ENCODE measurements at places on chromosomes 1 and 21.

DNA sequence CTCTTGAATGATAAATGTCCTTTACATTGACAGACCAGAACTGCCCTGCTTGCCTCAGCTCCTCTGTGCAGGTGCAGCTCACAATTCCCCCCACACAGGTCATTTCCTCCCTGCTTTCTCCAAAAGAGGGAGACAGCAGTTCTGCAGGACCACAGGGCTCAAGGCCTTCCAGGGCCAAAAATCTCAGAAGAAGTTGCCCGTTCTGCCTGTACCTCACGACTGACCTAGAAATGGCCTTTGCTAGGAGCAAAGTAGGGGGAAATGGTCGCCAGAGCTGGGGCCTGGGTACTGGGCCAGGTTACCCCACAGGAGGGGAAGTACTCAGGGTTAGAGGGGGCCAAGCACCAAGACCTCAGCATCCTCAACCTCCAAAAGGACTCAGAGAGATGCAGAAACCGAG is 11.1 kb downstream of the RNU1-2 start:
- DNase-seq, result no peak

DNA sequence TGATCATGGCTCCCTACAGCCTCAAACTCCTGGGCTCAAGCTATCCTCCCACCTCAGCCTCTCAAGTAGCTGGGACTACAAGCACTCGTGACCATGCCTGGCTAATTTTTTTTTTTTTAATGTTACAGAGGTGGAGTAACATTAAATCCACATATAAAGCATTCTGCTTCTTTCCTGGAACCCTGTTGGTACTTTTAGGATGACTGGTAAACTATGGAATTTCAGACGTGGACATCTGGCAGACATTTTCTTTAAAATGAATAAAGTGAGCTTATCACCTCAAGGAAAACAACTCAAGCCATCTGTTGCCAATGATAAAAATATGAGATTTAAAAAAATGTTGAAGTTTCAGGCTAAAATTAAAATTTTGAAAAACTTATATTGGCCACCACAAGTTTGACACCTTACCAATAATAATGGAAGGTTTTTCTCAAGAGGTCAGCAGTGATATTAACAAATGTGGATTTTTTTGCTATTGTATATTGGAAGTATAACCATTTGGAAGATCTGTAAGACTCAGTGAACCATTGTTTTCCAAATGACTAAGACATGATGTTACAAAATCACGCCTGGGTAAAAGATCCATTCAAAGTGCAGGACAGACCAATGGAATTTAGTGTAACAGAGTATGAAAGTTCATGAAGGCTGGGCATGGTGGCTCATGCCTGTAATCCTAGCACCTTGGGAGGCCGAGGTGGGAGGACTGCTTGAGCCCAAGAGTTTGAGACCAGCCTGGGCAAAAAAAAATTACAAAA is 52.7 kb upstream of the EIF4G3 start:
- DNase-seq, result no peak

DNA sequence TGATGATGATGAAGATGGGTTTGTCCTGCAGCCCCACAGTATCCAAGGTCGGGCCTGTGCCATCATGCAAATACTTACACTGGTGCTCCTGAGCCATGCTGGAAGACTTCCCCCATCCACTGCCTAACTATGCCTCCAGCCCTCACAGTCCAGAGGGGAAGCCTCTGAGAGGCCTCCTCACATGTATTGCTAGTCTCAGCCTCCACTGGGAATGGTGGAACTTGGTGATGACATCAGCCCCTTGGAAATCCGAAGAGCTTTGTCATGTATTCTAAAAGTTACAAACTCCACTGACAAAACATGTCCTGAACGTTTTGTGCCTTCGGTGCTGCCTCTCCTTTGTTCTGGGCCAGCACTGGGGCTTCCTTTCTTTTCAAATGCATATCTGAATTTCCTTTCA is 61.1 kb upstream of the DMRTB1 start:
- DNase-seq, result no peak

DNA sequence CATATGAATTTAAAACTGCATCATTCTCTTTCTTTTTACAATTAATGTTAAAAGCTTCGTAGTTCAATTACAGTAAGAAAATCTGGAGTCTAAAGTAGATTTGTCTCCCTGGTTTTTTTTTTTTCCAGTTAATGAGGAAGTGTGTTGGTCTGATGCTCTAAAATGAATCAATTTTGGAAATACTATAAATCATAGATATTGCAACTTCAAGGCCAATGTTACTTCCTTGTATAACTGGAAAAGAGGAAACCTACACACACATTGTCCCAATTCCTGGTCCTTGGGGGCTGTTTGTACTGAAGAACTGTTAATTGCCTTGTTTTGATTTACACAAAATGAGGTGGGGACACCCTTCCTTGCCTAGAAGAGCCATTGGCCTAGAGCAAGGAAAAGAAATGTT is 107.2 kb downstream of the RGS2 start:
- no peak for DNase-seq

DNA sequence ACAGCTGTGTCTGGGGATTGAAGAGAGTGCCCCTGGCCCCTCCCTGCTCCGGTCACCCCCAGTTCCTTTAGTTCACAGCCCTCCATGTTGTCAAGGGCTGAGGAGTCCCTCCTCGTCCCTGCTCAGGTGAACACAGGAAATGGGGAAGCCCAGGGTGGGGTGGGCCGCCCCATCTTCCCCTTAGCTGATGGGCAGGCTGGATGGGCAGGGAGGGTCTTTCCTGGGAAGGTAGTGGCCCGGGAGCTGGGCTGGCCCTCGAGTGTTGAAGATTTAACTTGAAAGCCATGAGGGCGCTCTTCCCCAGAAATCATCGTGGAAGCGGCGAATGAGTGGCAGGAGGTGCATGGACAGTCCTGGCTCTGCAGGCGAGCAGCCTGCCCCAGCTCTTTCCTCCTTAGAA is 18.3 kb upstream of the NPHP4 start:
- no peak for DNase-seq

- no peak for DNase-seq
These were observed 21.9 kb downstream of the DUSP10 start for GRCh38 chr1:221719987-221720386.

- no peak for DNase-seq
These were observed 11.8 kb upstream of the STMN1 start for GRCh38 chr1:25917996-25918395.

- no peak for DNase-seq
These were observed 44.0 kb downstream of the JAK1 start for GRCh38 chr1:64922336-64922735.

GRCh38 chr1:6803357-6803756 is 18.1 kb downstream of the CAMTA1 start:
- DNase-seq, result no peak

- no peak for DNase-seq
These were observed 23.6 kb downstream of the ARMH1 start for GRCh38 chr1:44698138-44698537.

DNA sequence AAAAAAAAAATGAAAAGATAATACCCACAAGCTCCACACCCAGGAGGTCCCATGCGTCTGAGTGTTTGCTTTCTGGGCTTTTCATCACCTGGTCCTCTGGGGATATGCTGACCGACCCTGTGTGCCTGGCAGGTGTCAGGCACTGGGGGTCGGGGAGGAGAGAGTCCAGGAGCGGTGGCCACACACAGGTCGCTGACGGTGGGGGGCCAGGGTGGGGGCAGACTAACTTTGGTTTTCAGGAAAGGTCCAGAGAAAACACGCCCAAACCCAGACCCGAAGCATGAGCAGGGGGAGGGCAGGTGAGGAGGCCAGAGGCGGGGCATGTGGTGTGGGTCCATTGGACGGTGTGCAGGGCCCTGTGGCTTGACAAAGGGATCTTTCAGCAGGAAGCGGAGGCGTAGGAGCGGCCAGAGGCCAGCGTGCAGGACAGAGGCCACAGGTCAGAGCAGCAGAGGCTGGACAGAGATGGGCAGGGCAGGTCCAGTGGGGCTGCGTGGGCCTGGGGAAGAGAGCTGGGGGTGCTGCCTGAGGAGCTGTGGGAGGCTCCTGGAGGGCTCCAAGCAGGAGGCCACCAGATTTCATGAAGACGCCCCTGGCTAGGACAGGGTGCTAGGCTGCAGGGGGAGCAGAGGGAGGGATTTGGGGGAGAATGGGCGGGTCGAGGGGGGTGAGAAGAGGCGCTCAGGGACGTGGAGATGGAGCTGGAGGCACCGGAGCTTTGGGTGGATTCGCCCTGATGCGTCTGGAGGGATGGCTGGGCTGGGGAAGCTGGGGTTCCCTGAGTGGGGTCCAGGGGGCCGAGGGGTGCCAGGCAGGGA is 15.8 kb downstream of the RNF223 start:
- DNase-seq, result no peak

DNA sequence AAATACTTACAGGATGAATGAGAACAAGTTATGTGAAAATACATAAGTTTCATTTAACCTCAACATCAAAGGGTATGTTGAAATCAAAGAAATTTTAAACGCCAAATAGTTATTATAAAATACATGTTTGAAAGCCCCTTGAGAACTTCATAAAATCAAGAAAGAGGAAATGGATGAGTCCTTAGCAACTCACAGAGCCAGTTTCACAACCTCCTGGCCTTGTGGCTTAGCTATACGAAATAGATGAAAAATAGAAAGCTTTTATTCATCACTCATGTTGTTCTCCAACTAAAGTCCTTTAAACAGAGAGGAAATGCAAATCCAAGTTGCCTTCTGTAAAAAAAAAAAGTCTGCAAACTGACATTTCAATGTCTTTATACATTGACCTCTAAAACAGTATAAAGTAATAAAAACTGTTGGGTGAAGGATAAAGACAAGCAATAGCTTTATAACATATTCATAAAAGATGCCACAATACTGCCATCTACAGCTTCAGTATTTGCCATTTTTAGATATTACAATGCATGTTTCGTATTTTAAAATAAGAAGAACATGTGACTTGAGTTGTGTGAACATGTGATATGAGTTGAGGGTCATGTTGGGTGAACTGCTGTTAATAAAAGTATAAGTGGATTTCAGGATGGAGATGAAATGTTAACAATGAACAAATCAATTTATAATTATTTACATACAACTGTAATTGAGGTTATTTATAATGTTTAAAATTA is 847.8 kb downstream of the MRPL39 start:
- no peak for DNase-seq

DNA sequence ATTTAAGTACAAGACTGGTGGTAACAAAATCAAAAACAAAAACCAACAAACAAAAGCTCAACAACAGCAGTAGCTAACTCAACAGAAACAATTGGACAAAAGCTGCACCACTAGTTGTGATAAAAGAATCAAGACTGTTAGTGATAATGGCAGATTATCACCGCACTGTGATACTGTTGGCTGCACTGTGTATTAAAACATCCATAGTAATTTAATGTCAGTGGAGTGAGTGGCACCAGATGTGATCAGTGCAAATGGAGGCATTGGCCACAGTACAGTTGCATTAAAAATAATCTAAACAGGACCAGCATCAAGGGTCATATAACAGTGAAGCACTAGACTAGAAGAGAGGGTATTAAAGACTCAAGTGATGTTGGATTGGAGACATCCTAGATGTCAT is 1341.3 kb downstream of the MRPL39 start:
- no peak for DNase-seq

GRCh38 chr21:42557420-42557819 is 43.8 kb downstream of the SLC37A1 start:
- no peak for DNase-seq

- no peak for DNase-seq
These were observed 5.5 kb upstream of the DDR2 start for GRCh38 chr1:162626761-162627160.

- DNase-seq, result peak; percentile 71
These were observed 5.7 kb downstream of the HSPG2 start for GRCh38 chr1:21931171-21932093.

DNA sequence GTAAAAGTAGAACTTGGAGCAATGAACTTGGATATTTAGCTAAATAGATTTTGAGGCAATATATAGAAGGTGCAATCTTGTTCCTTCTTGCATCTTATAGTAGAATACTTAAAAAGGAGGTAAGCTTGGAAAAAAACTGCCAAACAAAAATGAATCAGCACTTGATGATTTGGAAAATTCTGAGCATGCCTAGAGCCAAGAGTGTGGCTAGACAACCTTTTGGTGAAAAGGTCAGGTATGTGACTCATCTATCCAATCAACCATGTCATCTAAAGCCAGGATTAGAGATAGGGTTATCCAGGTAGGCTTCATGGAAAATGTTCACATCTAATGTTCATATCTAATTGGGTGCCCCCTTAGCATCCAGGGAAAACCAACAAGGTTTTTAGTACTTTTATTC is 515.0 kb downstream of the COL11A1 start:
- DNase-seq, result no peak

DNA sequence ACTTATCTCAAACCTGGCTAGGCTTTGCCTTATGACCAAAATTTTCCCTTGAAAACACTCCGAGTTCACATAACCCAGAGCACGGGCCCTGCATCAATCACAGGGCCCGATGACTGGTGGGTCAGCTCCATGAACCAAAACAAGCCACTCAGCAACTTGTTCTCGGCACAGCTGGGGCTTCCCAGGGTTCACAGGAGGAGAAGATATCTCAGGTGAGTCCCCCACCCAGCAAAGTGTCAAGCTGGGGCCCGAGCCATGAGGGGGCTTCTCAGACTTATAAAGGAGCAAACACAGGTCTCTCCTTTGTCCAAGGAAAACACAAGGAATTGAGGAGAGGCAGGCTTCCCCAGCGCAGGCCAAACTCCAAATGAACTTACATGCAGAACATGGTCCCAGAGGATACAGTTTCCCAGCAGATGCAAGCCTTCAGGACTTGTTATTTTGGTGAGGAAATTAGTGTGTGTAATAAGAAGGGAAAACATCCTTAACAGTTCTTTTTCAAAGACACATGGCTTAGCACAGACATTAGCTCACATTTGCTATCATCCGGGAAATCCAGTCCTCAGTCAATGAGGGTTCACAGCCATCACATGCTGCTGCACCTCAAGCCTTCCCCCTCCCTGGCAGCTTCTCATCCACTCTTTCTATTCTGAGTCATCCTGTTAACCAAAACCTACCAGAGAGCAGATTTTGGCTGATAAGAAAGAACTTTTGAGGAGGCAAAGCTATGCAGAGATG is 98.1 kb upstream of the NFIA start:
- peak; percentile 82 for DNase-seq
